Activated T-cell treated with anti-CD3 and anti-CD28 coated beads, Interleukin-2, amount 50 U/mL, for 1 hour (primary cell): ENCODE measurements at places on chromosomes 2 and 18.

- peak; percentile 66 for DNase-seq
These were observed 2.4 kb upstream of the HOXD8 start for GRCh38 chr2:176126929-176127773.

DNA sequence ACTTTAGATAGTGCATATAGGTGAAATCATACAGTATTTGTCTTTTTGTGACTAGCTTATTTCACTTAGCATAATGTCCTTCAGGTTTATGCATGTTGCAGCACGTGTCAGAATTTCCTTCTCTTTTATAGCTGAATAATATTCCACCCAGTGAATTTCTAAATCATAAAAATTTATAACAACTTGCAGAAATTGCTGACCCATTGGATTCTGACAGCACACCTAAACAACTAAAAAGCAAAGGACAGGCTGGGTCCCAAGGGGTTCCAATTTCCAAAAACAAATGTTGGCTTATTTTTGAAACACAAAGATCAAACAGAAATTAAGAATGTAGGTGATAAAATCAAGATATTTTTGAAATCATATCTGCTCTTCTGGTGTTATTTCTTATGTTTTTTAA, 86.5 kb upstream of the ACKR3 start:
- DNase-seq: no peak

GRCh38 chr18:22543769-22544168, 126.1 kb upstream of the CTAGE1 start:
- DNase-seq: no peak

- DNase-seq: no peak
These were observed 21.2 kb downstream of the DYNAP start for GRCh38 chr18:54612237-54612636.

GRCh38 chr2:160666154-160667060, 172.8 kb upstream of the RBMS1 start:
- DNase-seq: no peak

GRCh38 chr2:132448771-132449170, 32.2 kb downstream of the GPR39 start:
- no peak for DNase-seq

DNA sequence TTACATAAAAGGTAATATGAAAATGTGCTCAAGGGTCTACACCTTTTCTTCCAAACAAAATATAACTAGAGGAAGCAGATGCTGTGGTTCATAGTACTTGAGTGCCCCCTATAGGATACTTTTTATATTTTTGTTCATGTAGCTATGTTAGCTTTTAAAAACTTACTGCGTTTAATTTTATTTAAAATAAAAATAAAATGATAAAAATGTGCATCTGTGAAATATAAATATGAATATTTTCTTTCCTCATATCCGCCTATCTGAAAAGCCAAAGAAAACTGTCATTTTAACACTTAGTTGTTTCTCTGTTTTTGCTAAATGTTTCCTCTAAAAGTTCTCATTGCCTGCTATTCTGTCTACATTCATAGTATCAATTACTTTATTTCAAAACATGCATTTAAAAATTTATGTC, 9.6 kb upstream of the LRP1B start:
- no peak for DNase-seq

DNA sequence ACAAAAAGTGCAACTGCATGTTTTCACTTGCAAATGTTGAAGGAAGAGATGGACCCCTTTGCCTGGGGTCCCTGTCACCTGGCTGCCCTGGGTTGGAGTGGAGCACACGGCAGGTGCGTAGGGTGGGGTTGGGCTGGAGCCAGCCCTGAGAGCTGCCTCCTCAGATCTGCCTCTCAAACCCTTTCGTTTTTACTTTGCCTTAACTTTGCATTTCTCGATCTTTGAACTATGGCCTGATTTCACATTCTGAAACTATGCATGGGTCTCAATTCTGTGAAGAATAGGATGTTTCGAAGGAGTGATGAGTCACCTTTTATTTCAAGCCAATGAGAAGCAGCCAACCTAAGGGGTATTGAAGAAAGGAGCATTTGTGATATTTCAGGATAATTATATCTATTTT, 132.8 kb downstream of the ACOXL start:
- DNase-seq: no peak

DNA sequence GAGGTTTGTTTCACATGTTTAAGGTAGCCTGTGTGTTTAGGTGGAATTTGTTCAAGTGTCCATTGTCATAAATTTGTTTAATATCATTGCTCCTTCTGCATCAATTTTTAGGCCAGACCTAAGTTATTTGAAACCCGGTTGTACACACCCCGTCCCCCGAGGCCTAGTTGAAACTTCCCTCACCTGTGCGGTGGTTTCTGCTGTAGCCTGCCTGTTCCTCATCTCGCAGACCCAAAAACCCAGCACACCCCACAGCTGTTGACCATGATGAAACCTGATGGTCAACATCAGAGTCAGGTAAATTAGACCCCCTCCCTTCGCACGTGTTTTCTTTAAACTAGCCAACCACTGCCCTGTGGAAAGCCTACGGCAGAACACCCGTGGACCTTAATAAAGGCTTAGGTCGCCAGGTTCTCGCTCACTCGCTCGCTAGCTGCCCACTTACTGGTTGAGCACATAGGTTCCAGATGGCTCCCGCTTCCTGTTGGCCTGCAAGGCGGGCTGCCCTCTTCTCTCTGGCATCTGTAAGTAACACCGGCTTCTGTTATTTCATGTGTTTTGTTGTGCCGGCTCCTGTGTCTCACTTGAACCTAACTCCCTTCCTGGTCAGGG, 64.4 kb downstream of the EML6 start:
- no peak for DNase-seq

DNA sequence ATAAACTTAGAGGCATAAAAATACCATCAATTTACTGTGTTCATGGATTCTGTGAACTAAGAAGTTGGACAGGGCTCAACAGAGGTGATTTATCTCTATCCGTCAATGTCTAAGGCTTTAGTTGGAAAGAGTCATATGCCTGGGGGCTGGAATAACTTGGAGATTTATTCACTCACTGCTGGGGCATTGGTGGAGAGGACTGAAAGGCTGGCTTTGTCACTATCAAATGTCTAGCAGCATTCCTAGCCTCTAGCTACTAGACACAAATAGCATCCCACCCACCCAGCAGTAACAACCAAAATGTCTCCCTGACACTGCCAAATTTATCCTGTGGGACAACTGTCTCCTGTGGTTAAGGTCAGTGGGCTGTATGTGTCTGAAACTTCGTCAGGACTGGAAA, 71.0 kb downstream of the EVA1A start:
- DNase-seq: no peak

GRCh38 chr2:130376433-130377293, 20.8 kb downstream of the PTPN18 start:
- DNase-seq: no peak

- no peak for DNase-seq
These were observed 465.4 kb upstream of the TNP1 start for GRCh38 chr2:217325251-217325650.

GRCh38 chr18:9681217-9681616, 26.9 kb upstream of the RAB31 start:
- DNase-seq: no peak

DNA sequence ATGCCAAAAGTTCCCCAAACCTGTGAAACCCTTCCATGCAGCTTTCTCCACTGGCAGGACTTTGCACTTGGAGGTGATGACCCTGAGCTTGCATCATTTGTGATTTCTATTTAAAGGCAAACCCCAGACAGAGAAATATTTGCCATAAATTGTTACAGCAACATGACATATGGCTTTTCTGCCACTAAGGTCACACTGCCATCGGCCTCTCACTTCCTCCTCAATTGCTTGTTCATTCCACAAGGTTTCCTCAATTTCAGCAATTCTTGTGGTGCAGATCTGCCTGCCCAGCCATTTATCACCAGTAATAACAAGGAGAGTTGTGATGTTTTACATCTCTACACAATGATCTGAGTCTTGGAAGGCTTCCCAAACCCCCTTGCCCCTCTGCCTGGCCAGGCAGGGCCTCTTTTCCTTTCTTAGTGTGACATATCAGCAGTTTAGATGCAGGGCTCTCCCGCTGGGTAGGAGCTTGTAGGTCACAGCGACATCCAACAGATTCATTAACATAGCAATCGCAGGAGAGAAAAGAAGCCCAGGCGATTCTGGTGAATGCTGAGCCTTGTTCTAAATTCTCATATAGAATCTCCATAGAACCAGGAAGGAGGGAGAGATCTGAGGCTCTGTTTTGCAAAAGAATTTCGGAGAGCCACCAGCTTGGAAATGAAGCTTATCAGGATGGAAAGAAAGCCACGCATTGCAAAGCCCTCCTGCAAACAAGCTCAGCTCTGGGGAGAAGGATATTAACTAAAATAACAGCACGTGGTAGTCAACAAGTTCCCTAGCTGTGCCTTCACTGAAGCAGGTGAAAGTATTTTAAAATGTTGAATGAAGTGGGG, 46.7 kb upstream of the ITGA6 start:
- no peak for DNase-seq

- no peak for DNase-seq
These were observed 157.4 kb downstream of the GLI2 start for GRCh38 chr2:120892967-120893667.

DNA sequence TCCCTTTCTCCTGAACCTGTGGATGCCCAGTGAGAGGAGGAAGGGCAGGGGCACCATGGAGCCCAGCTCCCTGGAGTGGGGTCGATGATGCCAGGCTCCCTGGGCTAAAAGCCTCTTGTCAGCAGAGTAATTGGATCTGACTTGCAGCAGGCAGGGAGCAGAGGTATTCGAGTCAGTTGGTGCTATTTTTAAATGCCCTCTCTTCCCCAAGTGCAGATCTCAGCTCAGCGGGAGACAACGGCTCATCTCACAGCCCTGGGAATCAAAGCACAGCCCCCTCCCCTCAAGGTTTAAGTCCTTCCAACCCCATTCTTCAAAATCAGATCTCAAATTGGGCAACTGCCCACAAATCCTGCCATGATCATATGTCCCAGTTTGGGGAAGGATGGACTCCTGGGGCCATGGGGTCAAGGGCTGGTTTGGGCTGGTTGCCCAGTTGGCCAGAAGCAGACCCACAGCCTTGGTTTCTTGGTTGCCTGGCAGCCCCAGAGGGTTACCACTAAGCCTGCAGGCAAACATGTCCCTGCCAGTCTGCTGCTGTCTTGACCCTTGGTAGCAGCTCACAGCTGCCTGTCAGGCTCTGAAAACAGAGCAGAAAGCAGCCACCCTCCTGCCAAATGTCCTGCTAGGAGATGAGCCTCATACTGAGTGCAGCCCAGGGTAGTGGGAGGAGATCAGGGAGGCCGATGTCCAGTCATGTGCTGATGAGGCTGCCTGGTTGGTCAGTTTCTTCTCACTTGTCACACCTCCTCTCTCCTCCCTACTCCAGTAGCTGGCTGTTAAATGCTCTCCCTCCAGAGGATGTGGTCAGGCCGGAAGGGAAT, 244.9 kb downstream of the LOXHD1 start:
- no peak for DNase-seq

DNA sequence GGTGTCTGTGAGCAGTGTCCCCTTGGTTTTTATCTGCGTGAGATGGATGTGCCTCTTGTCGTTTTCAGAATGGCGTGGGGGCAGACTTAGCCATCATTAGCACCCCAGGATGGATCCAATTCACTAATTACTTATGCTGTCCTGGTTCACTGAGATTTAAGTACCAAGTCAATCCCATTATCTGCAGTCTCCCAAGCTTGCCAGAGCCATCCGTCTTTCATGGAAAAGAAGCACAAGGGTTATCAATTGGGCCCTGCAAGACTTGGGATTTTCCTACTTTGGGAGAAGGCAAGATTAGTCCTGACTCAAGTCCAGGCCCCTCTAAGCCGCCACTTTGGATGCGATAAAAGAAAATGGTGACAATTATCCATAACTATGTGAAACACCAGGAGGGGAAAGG, 404.0 kb downstream of the TMEM182 start:
- no peak for DNase-seq
